ENCODE measurements at places on chromosomes 3 and 15.

- no peak for DNase-seq
Observed at GRCh38 chr3:171528102-171528501, 67.9 kb upstream of the TNIK start.

GRCh38 chr3:126525853-126526667, 2.1 kb downstream of the CHST13 start:
- DNase-seq, result no peak

- no peak for DNase-seq
Observed at GRCh38 chr3:187828579-187829452, 83.5 kb upstream of the BCL6 start.

DNA sequence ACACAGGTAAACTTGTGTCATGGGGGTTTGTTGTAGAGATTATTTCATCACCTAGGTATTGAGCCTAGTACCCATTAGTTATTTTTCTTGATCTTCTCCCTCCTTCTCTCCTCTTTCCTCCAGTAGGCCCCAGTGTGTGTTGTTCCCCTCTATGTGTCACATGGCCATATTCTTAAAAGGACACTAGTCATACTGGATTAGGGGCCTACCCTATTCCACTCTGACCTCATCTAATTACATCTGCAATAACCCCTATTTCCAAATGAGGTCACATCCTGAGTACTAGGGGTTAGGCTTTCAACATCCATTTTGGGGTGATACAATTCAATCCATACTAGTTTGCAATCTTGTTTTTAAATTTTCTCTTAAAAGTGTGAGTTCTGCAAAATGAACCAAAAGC, 142.8 kb downstream of the IMPG2 start:
- no peak for DNase-seq

DNA sequence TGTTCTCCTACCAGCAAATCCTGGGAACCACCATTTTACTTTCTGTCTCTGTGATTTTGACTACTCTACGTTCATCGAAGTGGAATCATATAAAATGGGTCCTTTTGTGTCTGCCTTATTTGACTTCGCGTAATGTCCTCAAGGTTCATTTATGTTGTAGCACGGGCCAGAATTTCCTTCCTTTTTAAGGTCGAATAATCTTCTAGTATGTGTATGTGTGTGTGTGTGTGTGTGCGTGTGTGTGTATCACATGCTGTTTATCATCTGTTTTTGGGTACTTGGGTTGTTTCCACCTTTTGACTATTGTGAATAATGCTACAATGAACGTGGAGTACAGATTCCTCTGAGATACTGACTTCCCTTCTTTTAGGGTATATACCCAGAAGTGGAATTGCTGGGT, 35.3 kb downstream of the STARD5 start:
- DNase-seq, result no peak

DNA sequence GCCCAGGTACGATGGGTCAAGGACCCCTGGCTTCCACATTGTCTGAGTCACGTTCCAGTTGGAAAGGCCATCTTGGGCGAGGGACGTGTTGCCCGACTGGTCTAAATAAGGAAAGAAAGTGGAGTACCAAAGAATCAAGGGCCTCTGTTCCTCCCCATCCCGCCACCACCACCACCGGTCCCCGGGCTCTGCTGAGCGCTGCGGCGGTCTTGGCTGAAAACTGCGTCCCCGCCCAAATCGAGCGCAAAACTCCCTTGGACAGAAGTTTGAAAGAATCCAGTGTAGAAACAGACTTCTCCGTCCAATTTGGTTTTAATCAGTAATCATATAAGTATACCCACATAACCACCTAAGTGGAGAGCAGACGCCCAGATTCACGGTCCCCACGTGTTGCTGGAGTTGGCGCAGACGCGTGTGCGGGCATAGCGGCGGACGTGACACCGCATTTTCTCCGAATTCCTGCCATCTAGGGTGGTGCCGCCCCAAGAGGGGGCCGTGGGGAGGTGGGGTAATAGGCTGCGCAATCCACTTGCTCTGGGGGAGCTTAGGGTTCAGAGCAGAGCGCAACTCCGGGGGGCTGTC, 243.8 kb upstream of the TOPAZ1 start:
- no peak for DNase-seq

DNA sequence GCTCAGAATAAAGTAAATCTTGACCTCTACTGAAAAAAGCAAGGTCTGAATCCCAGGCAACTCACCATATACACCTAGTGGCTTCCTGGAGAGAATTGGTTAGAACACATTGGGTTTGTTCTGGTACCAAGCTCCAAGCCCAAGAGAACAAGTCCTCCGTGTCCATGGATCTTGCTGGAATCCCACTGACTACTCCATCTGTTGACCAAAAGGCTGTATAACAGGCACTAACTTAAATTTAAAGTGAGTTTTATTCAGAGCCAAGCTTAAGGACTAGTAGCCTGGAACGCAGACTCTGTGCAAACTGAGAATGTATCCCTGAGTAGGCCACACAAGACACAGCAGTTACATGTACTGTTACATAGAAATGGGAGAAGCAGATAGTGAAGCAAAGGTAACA, 342.1 kb upstream of the LRRC3B start:
- DNase-seq, result no peak

GRCh38 chr3:28936154-28936553, 344.7 kb upstream of the RBMS3 start:
- DNase-seq, result no peak

- DNase-seq, result no peak
Observed at GRCh38 chr3:196284396-196284795, 3.1 kb downstream of the PCYT1A start.

DNA sequence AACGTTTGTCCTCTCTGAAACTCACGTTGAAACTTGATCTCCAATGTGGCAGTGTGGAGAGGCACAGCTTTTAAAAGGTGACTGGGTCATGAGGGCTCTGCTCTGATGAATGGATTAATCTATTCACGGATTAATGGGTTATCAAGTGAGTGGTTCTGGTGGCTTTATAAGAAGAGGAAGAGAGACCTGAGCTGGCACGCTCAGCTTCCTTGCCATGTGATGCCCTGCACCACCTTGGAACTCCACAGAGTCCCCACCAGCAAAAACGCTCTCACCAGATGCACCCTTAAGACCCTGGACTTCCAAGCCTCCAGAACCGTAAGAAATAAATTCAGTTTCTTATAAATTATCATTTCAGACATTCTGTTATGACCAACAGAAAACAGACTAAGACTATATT, 2.6 kb downstream of the PPP1R2 start:
- no peak for DNase-seq

DNA sequence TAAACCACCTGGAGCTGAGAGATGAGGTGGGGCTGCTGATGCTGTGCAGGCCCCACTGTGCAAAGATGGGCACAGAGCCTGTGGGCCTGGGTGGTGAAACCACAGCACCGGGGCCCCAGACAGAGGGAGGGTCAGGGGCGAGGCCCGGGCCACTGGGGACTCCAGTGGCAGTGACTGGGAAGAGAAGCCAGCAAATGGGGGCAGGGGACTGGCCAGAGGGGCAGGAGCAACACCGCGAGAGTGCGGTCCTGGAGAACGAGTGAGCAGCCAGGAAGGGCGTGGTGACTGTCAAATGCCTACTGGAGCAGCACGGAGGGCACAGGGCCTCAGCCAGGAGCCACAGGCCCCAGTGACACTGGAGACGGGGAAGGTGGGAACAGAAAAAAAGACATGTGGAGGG, 39.8 kb downstream of the HCN4 start:
- DNase-seq, result no peak

DNA sequence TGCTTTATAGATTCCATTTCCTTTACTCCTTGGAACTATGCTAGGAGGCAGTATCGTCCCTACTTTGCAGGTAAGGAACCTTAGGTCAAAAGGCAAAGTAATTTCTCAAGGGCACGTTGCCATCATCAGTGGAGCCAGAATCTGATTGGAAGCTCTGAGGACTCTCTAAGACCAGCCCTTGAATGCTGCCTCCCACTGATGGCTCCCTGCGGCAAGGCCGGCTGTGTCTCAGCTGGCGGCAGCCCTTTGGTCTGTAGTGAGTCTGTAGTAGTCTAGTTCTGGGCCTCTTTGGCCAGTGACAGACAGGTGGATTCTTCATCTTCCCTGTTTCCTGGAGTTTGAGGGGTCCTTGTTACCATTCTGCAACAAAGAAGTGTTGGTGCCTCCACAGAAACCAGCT, 76.2 kb downstream of the PCCB start:
- DNase-seq, result no peak

DNA sequence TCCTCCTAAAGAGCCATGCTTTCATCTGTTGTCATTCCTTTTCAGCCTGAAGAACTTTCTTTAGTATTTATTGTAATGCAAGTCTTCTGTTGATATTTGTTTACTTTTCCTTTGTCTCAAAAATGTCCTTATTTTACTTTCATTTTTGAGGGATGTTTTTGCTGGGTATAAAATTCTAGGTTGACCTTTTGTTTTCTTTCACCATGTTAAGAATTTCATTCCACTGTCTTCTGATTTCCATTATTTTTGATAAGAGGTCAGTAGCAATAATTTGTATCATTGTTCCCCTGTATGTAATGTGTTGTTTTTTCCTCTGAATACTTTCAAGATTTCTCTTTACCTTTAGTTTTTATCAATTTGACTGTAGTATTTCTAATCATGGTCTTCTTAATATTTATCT, 91.1 kb downstream of the RSRC1 start:
- DNase-seq, result no peak

DNA sequence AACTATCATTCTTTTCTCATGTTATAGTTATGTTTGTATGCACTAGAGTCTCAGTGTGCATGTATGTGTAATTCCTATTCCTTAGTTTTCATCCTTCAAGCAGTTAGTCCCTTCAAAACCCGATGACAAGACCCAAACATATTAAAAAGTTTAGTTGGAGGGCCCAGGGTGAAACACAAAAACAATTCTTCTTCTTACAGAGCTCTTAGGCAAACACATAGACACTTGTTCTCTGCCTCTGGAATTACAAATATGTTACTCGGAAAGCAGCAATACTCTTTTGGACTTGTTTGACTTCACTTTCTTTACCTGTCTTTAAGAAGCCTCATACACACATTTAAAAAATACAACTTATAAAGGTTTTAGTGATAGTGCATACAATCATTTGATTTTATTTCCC, 763 bp upstream of the CNTN6 start:
- DNase-seq, result no peak

- no peak for DNase-seq
Observed at GRCh38 chr3:149688122-149688757, 30.4 kb upstream of the WWTR1 start.

- no peak for DNase-seq
Observed at GRCh38 chr3:22269831-22270230, 518.8 kb upstream of the ZNF385D start.

DNA sequence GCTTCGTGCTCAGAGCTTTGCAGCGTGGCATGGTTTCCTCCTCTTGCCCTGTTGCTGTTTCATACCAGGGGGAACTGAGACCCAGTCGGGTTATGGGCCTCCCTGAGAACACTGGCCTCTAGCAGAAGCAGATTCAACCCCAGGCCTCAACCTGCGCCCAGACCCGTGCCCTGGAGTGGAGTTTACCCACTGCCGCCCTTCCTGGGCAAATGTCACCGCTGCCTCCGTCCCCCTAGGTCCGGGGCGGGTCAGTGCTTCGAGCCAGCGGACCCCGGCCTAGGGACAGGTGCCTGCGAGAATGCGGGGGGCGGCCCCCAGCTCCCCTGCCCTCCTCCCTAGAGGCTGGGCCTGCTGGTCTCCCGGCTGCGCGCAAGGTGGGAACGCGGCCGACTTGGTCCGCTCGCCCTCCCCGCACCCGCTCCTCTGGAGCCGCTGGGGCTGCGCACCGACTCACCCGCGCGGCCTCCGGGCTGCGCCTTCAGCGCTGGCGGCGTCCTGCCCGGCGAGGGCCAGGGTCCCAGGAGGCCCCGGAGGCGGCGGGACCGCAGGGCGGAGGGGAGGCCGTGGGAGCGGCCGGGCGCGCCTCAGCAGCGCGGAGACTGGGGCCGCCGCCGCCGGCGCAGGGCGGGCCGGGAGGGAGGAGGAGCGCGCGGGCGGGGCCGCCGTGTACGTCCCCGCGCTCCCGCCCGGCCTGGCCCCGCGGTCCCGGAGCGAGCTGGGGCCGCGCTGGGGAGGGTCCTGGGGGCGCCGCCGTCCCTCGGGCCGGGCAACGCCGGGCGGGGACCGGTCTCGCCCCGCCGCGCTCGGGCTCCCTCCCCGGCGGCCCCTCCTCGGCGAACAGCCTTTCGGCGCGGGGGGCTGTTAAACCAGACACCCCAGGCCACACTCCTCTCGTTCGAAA, at the start of gene PIGZ:
Gene PIGZ (minus strand): TSS at position 601 of the 901 bp plus-strand sequence. CDS start 16,802 bp downstream, outside the sequence.
- DNase-seq, result no peak
